GM18507 (cell line): ENCODE measurements at places on chromosomes 13 and 19.

GRCh38 chr13:110713981-110714796, 689 bp downstream of the ING1 start:
- DNase-seq: no peak

- DNase-seq: peak; percentile 50
Measured at GRCh38 chr13:76991432-76991795, 467 bp upstream of the CLN5 start.

GRCh38 chr13:48806522-48806921, 152.8 kb downstream of the CYSLTR2 start:
- no peak for DNase-seq

DNA sequence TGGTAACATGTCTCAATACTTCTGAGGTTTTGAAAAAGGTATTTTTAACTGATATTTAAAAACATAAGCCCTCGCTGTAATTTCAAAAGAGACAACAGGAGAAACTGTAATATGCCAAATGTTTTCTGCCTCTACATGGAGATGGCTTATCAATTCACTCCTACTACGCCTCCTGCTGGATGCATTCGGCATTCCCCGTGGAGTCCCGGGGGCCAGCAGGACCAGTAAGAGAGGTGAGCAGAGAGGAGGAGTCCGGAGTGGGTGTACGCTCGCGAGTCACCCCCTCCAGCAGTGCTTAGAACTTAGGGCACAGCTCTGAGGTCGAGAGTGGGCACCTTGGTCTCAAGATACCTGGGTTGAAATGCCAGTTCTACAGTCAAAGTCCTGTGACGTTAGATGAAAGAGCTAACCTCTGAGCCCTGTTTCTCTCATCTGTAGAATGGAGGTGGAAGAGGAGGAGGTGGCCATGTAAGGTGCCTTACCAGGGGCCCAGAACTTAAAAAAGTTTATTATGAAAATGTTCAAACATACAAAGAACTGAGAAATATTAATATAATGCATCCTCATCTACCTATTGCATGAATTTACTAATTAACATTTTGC, 110.2 kb downstream of the STK24 start:
- no peak for DNase-seq

DNA sequence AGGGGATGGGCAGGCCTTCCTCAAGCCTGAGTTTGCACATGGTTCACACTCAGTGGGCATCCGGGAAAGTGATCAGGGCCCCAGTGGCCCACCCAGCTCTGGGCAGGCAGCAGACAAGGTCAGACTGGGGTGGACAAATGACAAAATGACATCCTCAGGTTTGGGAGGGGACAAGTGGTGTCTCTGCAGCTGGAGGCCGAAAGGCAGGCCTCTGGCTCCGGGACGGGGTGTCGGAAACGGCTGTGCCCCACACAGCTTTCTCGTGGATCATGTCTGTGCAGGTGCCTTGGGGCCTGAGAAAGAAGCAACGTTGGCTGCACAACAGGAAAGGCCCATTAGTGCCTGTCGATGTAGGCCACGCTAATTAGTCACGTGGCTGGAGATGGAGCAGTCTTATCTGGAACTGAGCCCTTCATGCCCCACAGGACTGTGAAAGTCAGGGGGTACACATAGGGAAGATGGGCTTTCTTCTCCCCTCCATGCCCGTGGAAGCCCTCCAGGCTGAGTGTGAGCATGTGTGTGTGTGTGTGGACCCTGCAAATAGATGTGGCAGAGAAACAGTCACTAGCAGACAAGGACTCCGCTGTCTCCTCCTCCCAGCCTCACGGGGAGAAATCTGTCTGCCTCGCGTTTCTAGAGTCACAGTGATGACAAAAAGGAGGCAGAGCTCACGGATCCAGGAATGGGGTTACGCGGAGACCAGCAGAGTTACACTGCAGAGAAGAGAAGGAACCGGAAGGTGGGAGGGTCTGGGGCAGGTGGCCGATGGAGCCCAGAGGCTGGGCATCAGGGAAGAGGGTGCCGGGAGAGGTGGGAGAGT, 44.2 kb downstream of the CHST8 start:
- no peak for DNase-seq
